Fibroblast of villous mesenchyme (primary cell): ENCODE measurements at places on chromosomes 4 and X. TPM values are rescaled to one million over a fixed set of nuclear protein-coding genes. Genes with fewer than 3 reads are reported as not detected.
A peak's percentile ranks its signal among the peaks of the same experiment; 100 is the strongest.

GRCh38 chrX:18964026-18964425, 19.9 kb downstream of the PHKA2 start:
- DNase-seq = no peak

GRCh38 chr4:184386271-184386781, 88.0 kb downstream of the IRF2 start:
- DNase-seq = no peak

GRCh38 chrX:133645256-133645655, 230.0 kb upstream of the GPC4 start:
- peak; percentile 19 for DNase-seq

Gene CWH43
- total RNA-seq = not detected in 2 replicates

GRCh38 chr4:189090174-189090814, 850.4 kb upstream of the FRG1 start:
- peak; percentile 42 for DNase-seq

- no peak for DNase-seq
Measured at GRCh38 chr4:92304606-92305005, 840 bp downstream of the GRID2 start.

DNA sequence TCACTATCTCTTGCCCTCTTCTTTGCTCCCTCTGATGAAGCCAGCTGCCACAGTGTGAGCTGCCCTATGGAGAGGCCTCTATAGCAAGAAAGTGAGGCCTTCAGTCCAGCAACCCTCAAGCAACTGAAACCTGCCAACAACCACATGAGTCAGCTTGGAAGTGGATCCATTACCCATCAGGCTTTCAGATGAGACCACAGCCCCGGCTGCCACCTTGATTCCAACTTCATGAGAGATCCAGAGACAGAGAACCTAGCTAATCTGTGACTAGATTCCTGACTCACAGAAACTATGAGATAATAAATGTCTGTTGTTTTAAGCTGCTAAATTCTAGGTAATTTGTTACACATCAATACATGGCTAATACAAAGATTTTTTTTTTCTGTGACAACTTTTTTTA, 20.4 kb upstream of the WAS start:
- no peak for DNase-seq

Gene KIAA1210
- total RNA-seq = not detected in 2 replicates
